GM10248 (cell line): ENCODE measurements at places on chromosomes 4 and X.

DNA sequence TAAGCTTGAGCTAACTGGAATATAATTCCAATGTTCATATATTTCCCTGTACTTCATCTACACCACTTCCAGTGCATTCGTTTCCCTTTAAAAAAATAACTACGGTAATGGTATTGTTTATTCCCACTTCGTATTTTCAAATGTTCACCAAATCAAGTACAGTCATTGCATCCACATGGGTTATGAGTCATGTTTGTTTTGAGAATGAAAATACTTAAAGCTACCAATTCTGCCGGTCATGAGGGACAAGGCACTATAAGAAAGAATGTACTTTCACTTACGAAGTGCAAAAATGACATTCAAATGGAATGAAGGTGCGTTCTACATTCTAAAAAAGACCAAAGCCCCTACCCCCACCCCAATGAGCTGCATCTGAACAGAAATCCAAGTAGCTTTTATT, 174.4 kb upstream of the FGF13 start:
- DNase-seq: no peak

- no peak for DNase-seq
Observed at GRCh38 chrX:56278692-56279091, 46.5 kb downstream of the KLF8 start.

- DNase-seq: no peak
Observed at GRCh38 chrX:80174925-80175574, 160.5 kb downstream of the TBX22 start.

DNA sequence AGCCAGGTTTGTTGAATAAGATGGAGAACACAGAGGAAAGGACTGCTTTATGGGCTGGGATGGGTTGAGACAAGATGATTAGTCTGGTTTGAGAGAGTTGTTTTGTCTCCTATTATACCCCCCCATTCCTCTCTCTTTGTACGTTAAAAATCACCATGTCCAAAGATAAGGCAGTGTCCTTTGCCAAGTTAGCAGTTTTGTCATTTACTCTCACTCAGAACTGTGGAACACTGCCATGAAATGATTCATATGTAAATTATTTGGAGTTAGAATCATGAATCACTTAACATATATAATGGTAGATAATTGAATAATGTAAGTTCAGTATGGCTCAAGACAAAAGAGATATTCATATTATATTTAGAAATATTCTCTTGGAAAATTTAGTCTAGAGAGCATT, 151.3 kb downstream of the DCLK2 start:
- DNase-seq: no peak

DNA sequence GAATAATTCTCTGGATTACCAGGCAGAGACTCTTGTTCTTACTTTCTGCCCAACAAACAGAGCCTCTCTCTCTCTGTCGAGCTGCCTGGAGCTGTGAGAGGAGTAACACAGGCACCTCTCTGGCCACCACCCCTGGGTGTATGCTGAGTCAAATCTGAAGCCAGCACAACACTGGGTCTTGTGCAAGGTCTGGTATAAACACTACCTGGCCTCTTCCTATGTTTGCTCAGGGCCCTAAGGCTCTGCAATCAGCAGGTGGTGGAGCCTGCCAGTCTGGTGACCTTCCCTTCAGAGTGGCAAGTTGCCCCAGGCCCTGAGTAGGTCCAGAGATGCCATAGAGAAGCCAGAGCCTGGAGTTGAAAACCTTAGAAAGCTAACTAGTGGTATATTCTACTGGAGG, 139.9 kb downstream of the CPXCR1 start:
- no peak for DNase-seq

GRCh38 chrX:154037754-154038153, 18.1 kb upstream of the IRAK1 start:
- no peak for DNase-seq

DNA sequence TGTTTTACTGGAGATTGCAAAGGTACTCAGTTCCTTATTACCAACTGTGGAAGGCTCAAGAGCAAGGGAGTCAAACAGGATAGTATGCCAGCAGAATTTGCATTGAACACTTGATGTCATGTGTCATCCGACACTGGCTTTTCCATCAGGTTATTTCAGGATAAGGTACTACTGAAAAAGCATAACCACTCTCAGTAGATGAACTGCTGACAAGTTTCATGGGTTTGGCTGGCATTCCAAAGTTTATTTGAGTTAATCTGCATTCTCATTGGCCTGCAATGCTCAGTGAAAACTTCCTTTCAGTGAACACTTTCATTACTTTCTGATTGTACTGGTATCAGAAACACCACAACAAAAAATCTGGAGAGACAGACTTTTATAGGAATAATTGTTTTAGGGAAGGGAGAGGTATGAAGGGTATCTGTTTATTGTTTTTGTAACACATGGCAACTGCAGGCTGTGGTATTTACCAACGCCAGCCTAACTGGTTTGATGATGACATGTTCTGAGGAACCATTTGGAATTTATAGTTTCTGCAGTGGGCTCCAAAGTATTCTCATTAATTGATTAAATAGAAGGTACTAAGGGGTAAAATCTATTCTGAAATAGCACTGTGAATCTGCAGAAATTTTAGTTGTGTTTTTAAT, 345.7 kb upstream of the NR3C2 start:
- no peak for DNase-seq

- no peak for DNase-seq
Observed at GRCh38 chrX:63426519-63426918, 75.4 kb upstream of the SPIN4 start.

DNA sequence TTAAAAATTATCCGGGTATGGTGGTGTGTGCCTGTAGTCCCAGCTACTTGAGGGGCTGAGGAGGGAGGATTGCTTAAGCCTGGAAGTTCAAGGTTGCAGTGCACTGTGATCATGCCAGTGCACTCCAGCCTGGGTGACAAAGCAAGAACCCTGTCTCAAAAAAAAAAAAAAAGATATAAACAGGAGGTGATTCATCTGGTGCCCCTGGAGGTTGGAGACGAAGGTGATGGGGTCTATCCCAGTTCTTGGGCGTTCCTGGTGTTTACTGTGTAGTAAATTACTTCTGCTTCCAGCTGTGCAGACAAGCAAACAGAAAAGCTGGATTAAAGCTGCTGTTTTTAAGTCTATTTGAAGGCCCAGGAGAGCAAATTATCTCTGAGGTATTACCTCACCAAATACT, 19.9 kb downstream of the GPKOW start:
- DNase-seq: no peak

DNA sequence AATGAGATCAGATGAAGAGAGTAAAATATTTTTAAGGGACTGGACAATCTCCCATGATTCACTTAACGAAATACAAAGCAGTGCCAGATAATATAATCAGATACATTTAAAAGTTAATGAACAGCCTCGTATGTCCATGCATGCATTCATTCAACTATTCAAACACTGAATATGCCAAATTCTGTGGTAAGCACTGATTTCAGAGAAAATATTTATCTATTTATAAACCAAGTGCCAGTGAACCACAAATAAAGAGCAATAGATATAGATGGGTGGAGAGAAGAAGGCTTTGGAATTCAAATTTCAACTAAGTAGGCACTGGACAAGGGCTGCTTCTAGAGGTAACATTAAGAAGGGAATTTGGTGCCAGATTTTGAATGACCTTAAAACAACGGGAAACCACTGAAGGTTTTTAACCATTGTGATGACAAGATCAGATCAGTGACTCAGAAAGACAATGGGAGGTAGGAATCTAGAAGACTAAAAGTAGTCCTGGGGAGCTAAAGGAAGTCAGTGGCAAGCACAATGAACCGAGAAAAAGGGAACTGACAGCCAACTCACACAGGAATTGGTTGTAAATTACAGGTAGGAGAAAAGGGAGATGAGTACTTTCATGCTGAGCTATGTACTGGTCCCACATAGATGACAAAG, 14.2 kb downstream of the ELOVL6 start:
- DNase-seq: no peak

DNA sequence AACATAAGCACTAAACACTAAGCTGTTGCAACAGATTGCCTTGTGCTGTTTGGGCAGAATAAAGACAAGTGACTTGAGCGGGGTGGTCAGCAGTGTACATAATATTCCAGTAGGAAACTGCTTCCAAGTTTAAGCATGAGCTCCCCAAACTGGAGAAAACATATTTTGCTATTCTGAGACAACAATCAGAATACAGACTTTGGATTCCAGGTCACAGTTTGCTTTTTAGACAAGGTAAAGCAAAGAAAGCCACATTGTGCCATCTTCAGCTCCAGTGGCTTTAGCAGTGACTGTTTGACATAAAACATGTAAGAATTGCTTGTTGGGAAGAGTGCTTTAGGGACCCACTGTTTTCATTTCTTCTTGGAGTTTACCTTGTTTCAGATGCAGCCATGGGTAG, 136.0 kb downstream of the FNIP2 start:
- no peak for DNase-seq

DNA sequence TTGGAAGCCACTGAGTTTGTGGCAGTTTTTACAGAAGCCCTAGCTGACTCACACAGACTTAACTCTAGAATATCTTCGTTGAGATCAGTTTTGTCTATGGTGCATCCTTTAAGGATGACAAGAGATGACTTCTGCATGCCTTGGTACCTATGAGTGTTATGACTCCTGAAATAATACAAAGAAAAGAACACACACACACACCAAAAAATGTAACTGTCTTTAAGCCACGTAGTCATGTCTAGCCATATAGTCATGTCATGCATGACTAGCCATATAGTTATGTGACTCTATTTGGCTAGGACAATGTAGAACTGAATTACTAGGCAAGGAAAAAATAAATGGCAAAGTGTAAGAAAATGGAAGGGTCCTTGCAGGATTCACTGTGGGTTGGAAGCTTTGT, 447.8 kb downstream of the NLGN4X start:
- no peak for DNase-seq

GRCh38 chr4:48436318-48436717, 46.8 kb upstream of the SLC10A4 start:
- no peak for DNase-seq

GRCh38 chr4:185554365-185555126, 19.2 kb upstream of the PDLIM3 start:
- DNase-seq: no peak
